ENCODE measurements at places on chromosomes 7 and 10. TPM values are rescaled to one million over a fixed set of nuclear protein-coding genes. Genes with fewer than 3 reads are reported as not detected.

Gene PCDH15
- 0.30 TPM for total RNA-seq

Gene LIPM
- not detected for total RNA-seq

Gene CHN2
- under 0.01 TPM for total RNA-seq

Gene FZD8
- 30.2 TPM for total RNA-seq

Gene TMEM140
- 22.3 TPM for total RNA-seq

Data from epithelial cell of umbilical artery (primary cell).